ENCODE measurements at places on chromosomes 4 and X. TPM values are rescaled to one million over a fixed set of nuclear protein-coding genes. Genes with fewer than 3 reads are reported as not detected.

MTMR8 gene
- 0.51 TPM for total RNA-seq

PCSK1N gene
- under 0.01 TPM for total RNA-seq

PRSS12 gene
- 17.8 TPM for total RNA-seq

CXCL10 gene
- 0.13 TPM for total RNA-seq

STATH gene
- total RNA-seq = not detected

SLC10A7 gene
- 8.7 TPM for total RNA-seq

XPNPEP2 gene
- total RNA-seq = not detected

SSX2 gene
- total RNA-seq = not detected

MAGEA3 gene
- total RNA-seq = not detected

SYAP1 gene
- total RNA-seq = 30.4 TPM

ARL13A gene
- not detected for total RNA-seq

RAB39B gene
- 0.13 TPM for total RNA-seq

RTL9 gene
- not detected for total RNA-seq

OCIAD2 gene
- 61.4 TPM for total RNA-seq

PHKA1 gene
- total RNA-seq = 6.4 TPM

LRIT3 gene
- under 0.01 TPM for total RNA-seq

VCX3A gene
- total RNA-seq = not detected

PAGE2B gene
- total RNA-seq = not detected

MAPK10 gene
- 0.13 TPM for total RNA-seq

MAGEE2 gene
- not detected for total RNA-seq

BEX1 gene
- total RNA-seq = not detected

GTPBP6 gene
- total RNA-seq = 28.2 TPM

GRIA2 gene
- not detected for total RNA-seq

DRD5 gene
- total RNA-seq = not detected

LUZP4 gene
- total RNA-seq = not detected

PF4V1 gene
- total RNA-seq = not detected

QDPR gene
- total RNA-seq = 17.7 TPM

VEGFC gene
- 0.77 TPM for total RNA-seq

UBA6 gene
- 89.8 TPM for total RNA-seq

CT47A7 gene
- not detected for total RNA-seq

PAGE1 gene
- not detected for total RNA-seq

ODAPH gene
- total RNA-seq = not detected

EMD gene
- total RNA-seq = 17.8 TPM

STOX2 gene
- total RNA-seq = 10.0 TPM

TRAM1L1 gene
- total RNA-seq = 0.51 TPM

GPRASP1 gene
- total RNA-seq = 1.1 TPM

IDS gene
- 25.7 TPM for total RNA-seq

SPARCL1 gene
- 10.0 TPM for total RNA-seq

RIBC1 gene
- 0.13 TPM for total RNA-seq

S100G gene
- total RNA-seq = not detected

ALAS2 gene
- not detected for total RNA-seq

CT55 gene
- total RNA-seq = not detected

TAF7L gene
- 0.13 TPM for total RNA-seq

RPL34 gene
- 741 TPM for total RNA-seq

CYP2U1 gene
- 4.0 TPM for total RNA-seq

PDHA1 gene
- 75.4 TPM for total RNA-seq

CCSER1 gene
- total RNA-seq = 0.13 TPM

KLHL15 gene
- total RNA-seq = 5.9 TPM

HTN1 gene
- 0.26 TPM for total RNA-seq

GSX2 gene
- not detected for total RNA-seq

TMEM154 gene
- 0.63 TPM for total RNA-seq

XAGE1A gene
- total RNA-seq = not detected

PPP1R2C gene
- not detected for total RNA-seq
